Right renal pelvis (tissue), 4 donors: ENCODE measurements at places on chromosomes 3 and 15.

DNA sequence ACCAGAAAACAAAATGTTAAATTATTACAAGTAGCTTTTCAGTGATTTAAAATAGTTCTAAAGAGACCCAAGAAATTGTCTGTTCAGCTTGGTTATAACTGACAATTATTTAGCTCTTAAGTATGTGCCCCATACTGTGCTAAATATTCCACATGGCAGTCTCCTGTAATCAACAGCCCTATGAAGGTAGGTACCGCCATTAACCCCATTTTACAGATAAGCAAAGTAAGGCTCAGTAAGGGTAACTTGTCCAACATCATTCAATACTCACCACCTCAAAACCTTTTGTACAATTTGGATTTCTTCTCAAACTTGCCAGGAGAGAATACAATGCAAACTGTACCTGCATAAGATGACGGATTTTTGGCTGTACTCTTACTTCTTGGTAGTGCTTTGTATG, 33.9 kb downstream of the ADPGK start:
- no peak for DNase-seq

GRCh38 chr3:13507247-13507569, 27.1 kb downstream of the HDAC11 start:
- no peak for DNase-seq

DNA sequence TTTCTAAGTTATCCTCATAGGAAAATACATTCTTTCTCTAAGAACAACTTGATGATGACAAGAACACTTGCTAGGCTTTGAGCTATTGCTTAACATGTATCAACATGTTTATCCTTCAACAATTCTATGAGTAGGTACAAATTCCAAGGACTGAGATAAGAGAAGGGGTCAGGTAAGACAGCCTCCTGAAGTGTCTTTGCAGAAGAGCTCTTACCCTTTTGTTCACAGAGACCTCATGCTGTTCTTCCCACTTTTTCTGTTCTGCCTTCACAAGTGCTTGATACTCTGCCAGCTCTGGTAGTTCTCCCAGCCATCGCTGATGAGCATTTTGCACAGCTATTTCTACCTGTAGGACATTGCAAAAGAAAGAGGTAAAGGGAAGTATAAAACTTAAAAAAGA, 50.9 kb downstream of the CEP152 start:
- DNase-seq, result no peak

DNA sequence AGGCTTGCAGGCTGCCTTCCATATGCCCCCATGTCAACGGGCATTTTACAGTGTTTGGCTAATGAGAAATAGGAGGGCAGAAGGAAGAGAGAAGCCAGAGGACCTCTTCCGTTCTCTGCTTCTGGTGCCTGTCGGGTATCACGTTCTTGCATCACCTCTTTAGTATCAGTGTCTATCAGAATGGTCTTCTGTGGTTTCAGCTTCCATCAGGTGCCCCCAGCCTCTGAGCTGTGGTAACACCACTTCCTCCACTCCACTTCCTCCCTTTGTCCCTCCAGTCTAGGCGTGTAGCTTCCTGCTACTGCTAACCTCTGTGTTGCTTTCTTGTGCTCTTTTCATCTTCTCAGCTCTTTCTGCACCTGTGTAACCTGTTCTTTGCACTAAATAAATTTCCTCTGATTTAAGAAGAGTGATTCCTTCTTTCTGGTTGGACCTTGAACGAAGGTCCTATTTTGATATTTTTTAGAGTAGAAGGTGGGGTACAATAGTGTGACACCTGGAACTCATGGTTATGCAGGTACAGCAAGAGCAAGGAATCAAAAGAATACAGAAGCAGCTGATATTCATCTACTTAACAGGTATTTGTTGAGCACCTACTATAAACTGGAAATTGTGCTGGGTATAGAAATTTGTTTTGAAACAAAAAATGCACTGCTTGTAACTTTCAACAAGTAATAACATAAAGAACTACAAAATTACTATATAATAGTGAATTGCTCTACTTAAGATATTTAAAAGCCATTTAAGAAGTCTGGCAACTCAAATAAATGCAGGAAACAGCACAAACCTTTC, 27.4 kb upstream of the FOXB1 start:
- DNase-seq, result no peak

DNA sequence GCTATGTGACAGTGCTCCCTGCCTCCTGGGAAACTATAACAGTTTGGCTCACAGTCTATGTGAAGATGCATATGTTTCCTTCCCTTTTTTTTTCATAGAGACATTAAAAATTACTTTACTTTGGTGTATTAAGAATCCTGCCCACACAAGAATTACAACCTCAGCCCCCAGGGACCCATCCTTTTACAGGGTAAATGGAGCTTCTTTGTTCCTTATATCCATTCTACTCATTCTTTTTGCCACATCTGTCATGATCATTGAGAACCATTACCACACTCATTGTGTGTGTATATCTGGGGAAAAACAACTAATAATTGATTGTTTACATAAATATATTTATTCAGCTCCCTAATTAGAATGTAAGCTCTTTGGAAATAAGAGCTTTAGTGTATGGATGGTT, 157.4 kb downstream of the SSR3 start:
- no peak for DNase-seq

DNA sequence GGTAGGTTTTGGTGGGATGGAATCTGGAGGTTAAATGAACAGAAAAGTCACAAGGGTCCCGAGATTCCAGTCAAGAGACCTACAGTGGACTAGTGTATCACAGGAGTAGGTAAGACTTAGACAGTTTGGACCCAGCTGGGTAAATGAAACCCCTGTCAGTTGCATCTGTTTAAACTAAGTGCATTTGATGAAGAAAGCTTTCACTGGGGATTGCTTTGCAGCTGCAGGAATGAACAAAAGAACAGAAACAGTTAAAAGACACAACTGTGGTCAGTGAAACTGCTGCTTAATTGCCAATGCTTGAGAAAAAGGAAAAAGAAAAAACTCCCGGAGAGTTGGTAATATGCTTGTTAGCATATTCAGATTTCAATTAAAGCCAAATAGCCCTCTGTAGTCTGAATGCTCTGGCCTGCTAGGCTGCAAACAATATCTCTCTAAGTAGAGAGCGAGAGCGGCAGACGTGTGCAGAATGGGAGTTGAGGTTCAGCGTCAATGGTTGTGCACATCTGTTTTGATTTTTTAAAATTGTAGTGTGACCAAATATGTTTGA, 37.1 kb downstream of the OXNAD1 start:
- DNase-seq, result no peak

DNA sequence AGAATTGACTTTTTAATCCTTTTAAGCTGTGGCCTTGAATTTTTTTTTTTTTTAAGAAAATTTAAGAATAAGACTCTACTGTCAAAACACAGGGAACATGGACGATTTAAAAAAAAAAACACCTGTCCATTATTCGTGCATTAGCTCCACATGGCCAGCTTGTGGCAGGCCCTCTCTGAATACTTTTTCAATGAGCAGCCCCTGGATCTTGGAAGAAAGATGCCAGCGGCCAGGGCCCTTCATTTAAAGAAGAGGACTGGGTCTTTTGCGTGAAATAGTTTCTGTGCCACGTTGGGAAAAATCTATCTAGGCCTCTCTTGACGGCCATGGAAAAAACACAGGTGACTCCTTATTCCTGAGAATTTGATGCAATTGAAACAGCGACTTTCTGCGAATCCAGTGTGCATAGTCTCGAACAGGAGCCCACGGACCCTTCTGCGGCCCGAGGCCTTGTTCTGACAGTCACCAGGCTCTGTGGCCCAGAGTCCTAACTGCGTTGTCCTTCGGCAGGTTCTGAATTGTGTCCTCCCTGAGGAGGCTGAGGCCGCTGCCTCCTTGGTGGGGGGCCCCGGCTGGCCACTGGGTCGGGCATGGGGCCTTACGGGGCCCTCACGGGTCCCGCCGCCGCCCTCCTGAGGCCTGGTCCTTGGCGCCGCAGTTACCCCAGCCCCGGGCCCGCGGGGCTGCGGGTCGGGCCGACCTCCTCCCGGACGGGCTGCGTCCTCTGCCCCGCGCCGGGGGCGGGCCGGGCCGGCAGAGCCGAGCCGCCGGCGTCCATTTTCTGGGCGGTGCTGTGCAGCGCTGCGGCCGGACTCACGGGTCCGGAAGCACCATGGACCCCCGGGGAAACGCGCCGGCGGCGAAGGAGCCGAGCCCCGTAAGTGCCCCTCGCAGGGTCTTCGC, 33.5 kb downstream of the ZBTB38 start:
- no peak for DNase-seq

DNA sequence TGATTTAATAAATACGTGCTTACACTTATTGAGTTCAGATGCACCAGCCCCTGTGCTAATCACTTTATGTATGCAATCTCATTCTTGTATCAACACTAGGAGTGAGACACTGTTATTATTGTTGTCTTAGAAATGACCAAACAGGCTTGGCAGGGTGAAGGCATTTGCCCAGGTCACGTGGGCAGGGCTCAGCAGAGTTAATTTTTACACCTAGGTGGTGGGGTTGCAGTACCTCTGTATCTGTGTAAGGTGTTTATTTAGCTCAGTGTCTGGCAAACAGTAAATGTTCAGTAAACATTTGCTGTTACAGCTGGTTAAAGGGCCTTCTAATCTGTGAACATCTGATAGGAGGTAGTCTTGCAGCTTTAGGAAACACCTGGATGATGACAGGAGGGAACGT, 200.0 kb downstream of the CACNA2D3 start:
- no peak for DNase-seq

DNA sequence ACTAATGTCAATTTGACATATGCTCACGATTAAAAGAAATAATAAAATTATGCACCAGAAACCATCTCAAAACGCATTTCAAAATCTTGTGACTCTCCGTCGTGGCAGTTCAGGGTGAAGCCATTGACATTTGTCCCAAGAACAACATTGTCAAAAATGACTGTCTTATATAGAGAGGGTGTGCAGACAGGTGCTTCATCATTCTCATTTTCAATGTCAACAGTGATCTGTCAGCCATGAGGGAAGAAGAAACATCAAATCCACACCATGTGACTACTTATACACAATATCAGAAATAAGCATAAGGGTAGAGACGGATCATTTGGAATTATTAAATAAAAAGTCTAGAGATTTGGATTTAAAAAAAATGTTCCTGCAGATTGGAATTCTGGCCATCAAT, 65.1 kb upstream of the C3orf49 start:
- no peak for DNase-seq

DNA sequence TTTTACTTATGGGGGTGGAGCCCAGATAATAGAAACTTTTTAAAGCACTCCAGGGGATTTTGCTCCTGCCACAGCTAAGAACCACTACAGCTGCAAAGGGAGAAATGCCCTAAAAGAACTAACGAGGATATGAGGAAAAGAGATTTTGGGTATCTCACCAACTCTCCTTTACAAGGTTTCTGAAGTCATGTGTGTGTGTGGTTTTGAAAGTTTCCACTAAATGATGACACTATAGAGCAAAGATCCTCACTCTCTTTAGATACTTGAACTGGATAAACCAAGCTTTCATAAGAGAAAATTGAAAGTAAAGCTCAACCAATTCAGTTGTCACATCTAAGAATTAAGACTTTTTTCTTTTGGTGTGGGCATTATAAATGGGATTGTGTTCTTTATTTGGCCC, 455.3 kb upstream of the ALCAM start:
- no peak for DNase-seq

- DNase-seq, result no peak
Observed at GRCh38 chr3:150449169-150449721, 41.1 kb downstream of the TSC22D2 start.

DNA sequence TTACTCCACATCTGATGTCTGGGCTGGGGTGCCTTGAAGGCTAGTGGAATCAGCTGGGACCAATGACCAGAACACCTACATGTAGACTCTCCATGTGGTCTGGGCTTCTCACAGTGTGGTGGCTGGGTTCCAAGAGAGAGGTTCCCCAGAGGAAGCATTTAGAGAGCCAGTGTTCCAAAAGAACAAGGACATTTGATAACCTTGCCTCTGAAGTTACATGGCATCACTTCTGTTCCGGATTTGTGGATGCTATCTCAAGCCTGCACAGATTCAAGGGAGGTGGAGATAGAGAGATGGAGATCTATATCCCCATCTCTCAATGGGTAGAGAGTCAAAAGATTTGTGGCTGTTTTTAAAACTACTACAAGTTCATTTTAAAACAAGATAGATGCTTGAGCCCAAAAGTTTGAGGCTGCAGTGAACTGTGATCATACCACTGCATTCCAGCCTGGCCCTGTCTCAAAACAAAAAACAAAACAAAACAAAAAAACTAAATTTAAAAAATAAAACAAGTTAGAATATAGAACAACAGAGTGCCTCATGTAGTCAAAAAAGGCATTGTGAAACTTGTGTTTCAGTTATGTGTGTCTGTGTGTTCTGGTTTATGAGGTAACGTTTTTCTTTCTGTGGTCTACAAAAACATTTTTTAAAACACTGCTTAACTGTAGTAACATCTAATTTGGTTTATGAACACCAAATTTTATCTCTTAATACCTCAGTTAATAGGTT, 44.8 kb downstream of the PDE8A start:
- DNase-seq, result no peak

DNA sequence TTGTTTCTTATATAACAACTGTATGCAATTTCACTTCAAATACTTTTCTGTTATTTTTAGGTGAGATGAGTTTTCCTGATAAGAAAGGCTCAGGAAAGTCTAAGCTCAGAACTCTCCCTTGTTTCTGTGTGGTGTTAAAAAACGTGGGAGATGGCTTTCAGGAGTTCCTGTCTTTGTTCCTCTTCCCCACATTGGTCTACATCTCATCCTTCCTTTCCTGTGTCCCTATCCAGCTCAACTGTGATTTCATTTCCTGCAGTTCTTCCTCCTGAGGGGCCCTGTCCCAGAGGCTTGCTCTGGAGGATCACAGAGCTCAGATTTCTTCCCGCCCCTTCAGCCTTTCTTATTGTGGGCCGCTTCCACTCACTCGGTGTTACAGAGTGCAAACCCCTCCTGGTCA, 11.2 kb downstream of the SEC13 start:
- DNase-seq, result no peak

DNA sequence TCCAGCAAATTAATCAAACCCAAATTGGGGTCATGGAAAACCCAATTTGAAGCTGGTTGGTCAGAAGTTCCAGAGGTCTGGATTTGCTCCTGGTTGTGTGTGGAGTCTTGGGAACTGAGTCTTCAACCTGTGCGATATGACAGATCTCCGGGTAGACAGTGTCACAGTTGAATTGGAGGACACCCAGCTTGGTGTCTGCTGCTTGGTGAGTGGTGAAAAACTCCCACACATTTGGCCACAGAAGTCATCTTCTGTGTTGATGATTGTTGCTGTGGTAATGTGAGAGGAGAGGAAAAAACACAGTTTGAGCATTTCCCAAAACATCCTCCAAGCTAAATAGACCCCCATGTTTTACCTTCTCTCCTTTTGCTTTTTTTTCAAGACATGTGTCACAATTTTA, 218.1 kb downstream of the TP63 start:
- no peak for DNase-seq
